ENCODE measurements at places on chromosomes 16 and 17. TPM values are rescaled to one million over a fixed set of nuclear protein-coding genes. Genes with fewer than 3 reads are reported as not detected.

Gene TNK1
- total RNA-seq = 0.23 TPM

Gene APPBP2
- 27.8 TPM for total RNA-seq

Gene RAD51C
- 22.2 TPM for total RNA-seq

Gene ATF7IP2
- total RNA-seq = 14.9 TPM

Gene MSLN
- 2.1 TPM for total RNA-seq

Measured in glomerular endothelial cell (primary cell).